CD4-positive, alpha-beta T cell treated with Interleukin-4 for 4 hours (primary cell): ENCODE measurements at places on chromosomes 5 and 9.
A peak's percentile ranks its signal among the peaks of the same experiment; 100 is the strongest.

- no peak for DNase-seq
Observed at GRCh38 chr5:75040973-75041372, 11.4 kb downstream of the GCNT4 start.

- no peak for DNase-seq
Observed at GRCh38 chr5:66891184-66891925, 295.2 kb downstream of the MAST4 start.

DNA sequence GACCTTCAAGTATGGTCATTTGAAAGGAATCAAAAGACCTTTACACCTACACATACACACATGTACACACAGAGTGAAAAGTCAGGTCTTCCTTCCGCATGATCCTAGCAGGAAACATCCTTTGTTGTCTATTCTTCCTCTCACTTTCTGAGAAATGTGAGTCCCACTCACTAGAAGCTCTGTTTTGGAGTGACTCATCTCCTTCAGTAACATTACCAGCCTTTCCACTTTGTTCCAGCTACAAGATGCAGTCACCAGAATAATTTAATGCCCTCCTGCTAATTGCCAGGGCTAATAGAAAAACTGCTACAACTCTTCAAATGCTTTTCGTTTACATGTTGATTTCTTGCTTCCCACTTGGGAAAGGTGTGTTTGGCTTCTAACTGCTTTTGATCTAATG is 417.3 kb downstream of the RASEF start:
- no peak for DNase-seq

- DNase-seq, result no peak
Observed at GRCh38 chr5:117204926-117205869, 630.6 kb upstream of the SEMA6A start.

GRCh38 chr5:119340597-119341218 is 15.1 kb upstream of the TNFAIP8 start:
- DNase-seq, result peak; percentile 71

DNA sequence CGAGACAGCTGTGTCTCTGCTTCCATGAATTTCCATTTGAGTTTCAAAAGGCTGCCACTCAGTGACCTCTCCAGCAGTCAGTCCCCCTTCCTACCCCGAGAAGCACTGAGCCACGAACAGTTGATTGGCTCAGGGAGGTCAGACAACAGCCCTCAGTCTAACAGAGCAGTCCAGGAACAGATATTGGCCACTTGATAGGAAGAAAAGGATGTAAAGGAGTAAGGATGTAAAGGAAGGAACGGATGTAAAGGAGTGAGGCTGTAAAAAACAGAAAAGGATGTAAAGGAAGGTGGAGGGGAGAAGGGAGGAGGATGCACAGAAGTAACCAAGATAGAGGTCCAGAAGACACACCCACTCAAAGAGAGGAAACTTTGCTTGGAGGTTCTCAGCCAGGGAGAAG is 3.2 kb upstream of the NR4A3 start:
- no peak for DNase-seq

DNA sequence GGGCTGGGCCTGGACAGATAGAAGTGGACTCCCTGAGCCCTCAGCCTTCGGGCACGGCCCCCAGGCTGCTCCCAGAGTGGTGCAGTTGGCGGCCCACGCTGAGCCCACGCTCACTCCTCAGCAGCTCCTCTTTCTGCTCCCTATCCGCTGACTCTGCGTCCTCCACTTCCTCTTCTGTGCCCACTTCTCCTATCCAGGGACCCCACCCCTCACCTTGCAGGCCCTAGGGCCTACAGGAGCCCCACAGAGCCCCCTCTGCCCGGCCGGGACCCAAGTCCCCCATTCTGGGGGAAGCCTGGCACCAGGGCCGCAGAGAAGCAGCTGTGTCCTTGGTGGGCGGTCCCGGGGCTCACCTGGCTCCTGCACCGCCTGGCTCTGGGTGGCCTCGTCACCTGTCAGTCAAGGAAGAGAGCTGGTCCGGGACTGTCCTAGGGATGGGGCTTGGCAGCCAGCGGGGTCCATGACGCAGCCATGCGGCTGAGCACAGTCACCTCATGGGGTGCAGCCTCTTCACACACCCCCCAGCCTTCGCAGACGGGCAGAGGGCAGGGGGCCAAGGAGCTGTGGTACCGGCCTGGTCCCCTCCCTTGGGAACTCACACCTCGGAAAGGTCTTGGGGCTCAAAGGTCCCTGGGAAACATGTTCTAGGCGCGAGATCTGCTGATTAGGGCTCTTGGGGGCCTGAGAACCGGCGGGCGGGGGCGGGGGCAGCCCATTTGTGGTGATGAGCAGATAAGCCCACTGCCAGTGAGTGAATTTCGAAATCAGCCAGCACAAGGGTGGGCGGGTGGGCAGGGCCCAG is 5.4 kb upstream of the NRARP start:
- DNase-seq, result no peak

DNA sequence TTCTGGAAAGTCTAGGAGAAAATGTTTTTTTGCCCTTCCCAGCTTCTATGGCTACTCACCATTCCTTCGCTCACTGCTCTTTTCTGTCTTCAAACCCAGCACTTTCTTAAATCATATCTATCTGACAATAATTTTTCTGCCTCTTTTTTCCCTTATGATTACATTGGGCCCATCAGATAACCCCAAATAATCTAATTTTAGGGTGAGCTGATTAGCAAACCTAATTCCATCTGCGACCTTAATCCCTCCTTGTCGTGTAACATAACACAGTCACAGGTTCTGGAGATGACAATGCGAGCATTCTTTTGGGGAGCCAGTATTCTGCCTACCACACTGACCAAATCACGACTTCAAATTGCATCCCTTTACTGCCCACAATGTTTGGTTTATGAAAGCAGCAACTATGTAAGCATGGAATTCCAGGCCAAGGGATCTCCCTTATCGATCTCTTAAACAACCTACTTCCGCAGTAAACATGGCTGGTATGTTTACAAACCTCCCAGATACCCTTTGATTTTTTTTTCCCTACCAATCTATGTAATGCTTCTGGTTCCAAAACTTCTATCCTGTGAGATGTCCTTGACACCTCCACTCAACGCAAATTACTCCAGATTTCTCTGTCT is 2122.2 kb downstream of the MAT2B start:
- DNase-seq, result no peak

- DNase-seq, result no peak
Observed at GRCh38 chr5:33308586-33308985, 132.2 kb upstream of the TARS1 start.

DNA sequence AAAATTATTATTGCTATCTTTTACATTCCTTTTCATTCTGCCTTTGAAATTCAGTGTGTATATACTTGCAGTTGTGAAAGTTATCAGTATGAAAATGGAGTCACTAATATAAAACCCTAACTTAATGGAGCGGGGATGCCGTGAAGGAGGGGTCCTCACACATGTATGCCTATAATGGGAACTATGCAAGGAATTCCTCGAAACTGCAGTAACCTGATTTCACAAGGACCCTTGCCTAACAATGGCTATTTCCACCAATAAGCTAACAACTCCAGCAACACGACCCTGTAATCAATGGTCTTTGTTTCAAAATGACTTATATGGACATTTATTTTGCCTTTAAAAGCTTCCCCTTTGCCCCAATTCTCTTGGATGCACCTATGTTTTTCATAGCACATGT is 12.6 kb upstream of the MLLT3 start:
- DNase-seq, result no peak

DNA sequence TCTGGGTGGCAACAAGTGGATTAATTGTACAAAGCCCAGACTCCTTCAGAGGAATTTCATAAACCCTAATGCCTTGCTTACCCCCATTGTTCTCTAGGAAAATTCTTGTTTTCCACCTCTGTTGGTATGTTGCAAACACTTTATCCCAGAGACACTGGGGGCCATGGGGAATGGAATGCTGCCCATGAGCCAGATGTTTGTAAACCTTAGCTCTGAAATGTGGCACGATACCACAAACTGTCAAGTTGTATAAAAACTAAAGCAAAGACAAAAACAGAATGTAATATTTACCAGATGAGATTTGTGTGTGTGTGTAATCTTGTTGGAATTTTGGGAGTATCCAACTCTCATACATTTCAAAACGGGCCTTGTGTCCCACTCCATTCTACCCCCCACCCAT is 465.0 kb downstream of the EBF1 start:
- DNase-seq, result no peak

GRCh38 chr5:40682154-40683017 is 2.7 kb downstream of the PTGER4 start:
- DNase-seq, result no peak

DNA sequence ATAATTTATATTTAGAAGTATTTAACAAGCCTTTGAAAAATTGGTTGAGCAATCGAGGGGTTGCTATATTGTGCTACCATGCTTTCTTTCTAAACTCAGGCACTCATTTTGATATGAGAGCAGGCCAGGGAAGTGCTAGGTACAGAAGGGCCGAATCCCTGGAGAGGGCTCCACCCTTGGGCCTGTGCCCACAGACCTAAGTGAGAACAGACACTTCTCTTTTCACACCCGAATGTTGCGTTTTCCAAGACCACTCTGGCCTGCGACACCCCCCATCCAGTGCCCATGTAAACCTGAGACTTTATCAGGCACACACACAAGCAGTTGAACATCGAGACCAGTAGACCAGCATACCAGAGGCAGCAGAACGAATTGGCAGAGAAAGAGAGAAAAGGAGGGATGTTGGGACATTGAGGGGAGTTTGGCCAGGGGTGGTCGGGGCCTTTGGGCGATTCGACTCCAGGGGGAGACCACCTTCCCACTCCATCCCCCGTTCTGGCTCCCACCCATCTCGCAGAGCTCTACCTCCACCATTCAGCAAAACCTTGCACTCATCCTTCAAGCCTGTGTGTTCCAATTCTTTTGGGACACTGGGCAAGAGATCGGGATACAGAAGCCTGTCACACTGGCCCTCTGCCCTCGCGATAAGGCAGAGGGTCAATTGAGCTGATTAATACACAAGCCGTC is 134.8 kb downstream of the FBXO4 start:
- DNase-seq, result no peak
